Stimulated activated CD4-positive, alpha-beta T cell treated with anti-CD3 and anti-CD28 coated beads, Interleukin-4, amount 100 ng/mL, for 1 hour (primary cell): ENCODE measurements at places on chromosomes 7 and 10.

- DNase-seq = no peak
Observed at GRCh38 chr10:86047588-86047987, 319.0 kb downstream of the GRID1 start.

DNA sequence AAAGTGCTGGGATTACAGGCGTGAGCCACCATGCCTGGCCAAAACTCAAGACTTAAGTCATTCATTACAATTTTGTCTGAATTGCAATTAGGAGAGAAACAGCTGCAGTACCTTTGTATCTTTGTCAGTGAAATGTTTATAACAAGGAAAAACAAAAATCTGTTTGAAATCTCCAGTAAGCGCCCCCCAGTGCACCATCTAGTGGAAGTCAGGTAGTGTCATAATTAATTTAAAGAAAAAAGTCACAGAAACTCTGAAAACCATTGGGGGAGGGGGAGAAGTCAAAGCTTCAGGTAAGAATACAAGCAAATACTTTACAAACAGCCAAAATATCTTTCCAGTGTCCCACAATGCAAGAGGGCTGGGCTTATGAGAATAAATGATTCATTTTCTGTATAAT, 2.8 kb downstream of the MPP7 start:
- DNase-seq = peak; percentile 2

DNA sequence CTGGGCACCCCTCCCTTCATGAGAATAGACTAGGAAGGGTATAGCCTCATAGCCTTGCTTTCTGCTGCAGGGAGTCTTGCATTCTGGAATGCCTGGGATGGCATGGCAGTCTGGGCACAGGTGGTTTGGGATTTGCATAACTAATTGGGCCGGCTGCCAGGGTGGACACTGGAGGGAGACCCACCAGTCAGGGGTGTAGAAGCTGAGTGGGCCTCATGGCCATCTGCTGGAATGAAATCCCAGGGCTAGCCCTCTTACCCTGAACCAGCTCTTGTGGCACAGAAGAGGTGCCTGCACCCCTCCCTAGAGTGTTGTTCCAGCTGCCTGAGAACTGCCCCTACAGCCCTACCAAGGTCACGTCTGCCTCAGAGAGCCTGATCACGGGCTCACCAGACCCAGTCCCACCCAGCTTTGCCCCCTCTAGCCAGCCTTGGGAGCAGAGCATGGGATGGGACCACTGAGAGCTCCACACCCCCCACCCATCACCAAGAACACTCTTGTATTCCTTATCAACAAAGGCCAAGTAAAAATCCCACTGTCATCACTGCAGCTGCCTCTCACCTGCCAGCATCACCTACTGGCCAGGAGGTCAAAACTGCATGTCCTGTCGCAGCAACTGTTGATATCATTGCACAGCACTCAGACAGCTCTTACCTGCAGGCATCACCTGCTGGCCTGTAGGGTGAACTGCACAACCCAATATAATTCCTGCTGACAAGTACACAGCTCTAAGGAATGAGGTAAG, 148.9 kb downstream of the ZEB1 start:
- DNase-seq = no peak

- DNase-seq = peak; percentile 73
Observed at GRCh38 chr7:44977304-44977958, 1.4 kb downstream of the MYO1G start.

- DNase-seq = no peak
Observed at GRCh38 chr7:111383133-111383532, 179.2 kb downstream of the IMMP2L start.

- no peak for DNase-seq
Observed at GRCh38 chr10:129839285-129840195, 124.5 kb downstream of the EBF3 start.

DNA sequence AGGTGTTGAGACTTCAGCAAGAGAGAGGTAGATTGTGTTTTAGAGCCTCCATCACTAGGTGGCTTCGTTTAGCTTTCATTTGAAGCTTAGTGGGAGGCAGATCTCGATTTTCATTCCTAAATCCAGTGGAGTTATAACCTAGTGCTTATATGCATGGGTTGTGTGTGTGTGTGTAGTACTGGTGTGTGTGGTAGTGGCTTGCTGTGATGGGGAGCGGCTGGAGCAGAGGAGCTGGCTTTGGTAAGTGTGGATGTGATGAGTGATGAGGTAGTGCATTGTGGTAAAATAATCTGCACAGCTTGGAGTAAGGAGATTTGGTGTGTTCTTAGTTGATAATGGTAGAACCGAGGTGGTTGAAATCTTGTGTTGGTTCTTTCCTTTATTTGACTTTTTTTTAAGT, 43.2 kb downstream of the AP3M1 start:
- no peak for DNase-seq

DNA sequence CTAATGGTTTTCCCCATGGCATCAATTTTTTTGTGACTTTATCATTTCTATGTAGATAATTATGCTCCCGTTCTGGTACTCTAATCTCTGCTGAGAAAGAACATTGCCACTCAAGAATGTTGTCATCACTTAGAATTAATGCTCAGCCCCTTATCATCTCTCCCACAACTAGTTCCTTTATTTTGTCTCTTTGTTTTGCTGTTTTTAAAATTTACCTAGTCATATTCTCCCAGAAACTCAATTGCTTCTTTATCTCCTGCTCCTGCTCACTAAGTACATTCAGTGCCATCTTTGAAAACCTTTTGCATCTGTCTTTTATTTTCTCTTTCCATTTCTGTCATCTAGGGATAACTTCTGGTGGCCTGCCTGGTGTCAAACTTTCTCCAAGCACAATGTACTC, 324.9 kb upstream of the MTPN start:
- DNase-seq = no peak
